ENCODE measurements at places on chromosomes 6 and 20.

DNA sequence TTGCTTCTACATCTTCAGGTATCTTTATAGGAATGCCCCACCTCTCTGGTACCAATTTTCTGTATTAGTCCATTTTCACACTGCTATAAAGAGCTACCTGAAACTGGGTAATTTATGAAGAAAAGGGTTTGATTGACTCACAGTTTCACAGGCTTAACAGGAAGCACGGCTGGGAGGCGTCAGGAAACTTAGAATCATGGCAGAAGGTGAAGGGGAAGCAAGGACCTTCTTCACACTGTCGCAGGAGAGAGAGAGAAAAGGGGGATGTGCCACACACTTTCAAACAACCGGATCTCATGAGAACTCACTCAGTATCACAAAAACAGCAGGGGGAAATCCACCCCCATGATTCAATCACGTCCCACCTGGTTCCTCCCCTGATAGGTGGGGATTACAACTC lies 24.4 kb upstream of the LY86 start:
- DNase-seq: no peak

DNA sequence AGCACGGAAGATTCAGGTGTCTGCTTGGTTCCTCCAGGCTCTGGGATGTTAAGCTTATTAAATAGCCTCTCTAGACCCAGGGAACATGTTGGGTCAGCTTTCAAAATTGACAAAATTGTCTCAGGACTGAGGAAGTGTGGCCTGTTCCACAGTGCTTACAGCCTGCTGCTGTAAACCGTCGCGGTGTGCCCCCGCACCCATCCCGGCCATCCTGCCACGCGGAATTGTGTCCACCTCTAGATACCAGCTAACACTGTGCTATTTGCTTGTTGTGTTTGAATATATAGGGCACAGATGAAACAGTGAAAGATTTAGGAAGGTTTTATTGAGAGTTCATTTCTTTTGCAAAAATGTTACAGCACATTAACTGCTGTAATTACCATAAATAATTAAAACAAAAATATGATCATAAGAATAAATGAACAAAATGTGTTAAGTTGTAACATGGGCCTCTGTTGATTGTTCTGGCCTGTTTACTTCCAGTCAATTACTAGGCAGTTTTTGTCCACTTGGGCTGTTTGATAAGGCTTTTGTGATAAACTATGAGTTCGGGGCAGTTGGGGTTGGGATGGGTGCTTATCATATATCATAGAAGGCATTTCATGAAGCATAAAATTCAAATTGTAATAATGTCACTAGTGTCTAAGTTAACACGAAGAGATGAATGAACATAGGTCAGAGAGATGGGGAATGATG lies 77.4 kb downstream of the ARID1B start:
- no peak for DNase-seq

DNA sequence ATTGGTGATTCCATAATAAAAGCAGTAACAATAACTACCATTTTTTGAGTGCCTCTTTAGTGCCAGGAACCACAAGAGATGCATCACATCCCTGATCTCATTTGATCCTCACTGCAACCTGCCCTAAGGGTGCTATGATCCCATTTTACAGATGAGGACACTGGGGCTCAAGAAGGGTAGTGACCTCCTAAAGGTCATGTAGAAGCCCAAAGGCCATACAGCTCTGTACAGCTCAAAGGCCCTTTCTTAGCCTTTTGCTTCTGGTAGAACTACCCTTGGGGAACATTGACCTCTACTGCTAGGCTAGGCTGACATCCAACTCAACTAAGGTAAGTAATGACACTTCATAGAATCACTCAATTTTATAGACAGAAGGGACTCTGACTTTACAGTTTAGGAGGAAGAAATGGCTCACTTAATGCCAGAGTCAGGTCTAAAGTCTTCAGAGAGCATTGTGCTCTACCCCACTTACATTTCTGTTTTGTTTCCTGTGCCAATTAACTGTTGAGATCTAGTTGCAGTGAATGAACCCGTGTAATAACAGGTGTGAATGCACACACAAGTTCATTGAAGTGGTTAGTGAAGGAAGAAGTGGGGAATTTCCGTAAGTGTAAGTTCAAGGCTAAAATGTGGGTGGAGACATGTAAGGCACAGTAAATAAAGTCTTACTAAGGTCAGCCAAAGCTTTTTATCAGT lies 10.7 kb downstream of the SLC9A8 start:
- DNase-seq: no peak

DNA sequence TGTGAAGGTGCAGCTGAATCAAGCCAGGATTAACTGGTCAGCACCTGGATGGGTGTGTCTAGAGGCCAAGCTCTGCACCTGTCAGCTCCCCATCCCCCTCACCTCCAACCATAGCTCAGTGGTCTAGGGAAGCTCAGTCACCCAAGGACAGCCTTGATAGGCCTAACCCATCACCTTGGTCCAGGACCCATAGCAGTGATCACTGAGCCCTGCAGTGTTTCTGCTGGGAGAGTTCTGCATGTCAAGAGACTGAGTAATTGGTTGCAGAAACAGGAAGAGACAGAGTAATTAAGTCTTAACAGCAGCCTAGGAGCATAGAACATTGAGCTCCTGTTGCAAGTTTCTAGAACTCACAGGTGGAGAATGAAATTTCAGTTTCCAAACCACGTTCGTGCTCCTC lies 18.7 kb upstream of the RALGAPB start:
- DNase-seq: no peak
